Stimulated activated CD8-positive, alpha-beta memory T cell treated with anti-CD3 and anti-CD28 coated beads, Interleukin-4, amount 100 ng/mL, for 4 hours (primary cell): ENCODE measurements at places on chromosomes 7 and 10.

DNA sequence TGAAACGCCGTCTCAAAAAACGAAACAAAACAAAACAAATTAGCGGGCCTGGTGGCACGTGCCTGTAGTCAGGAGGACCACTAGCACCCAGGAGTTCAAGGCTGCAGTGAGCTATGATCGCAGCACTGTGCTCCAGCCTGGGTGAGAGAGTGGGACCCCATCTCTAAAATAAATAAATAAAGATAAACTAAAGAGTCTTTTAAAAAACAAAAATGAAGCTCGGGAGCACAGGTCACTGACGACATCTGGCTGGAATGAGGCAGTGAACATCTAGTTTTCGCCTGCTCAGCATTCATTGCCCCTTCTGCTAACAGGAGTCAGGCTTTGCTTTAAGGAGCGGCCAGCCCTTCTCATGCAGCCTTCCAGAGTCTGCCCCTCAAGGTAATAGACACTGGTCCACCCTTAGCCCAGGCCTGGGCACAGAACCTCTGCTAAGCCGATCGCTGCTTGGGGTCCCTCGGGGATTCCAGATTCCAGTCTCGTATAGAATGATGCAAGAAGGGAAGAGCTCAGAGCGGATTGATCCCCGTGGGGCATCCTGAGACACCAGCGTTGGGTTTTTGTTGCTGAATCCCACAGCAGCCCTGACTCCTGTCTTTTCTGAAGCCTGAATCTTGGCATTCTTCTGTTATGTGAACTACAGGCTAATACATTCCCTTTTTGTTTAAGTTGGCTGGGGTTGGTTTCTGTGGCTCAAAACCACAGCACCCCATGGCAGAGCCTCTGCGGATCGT, 14.2 kb upstream of the FOXK1 start:
- DNase-seq = no peak

GRCh38 chr10:77718957-77719356, 81.3 kb upstream of the KCNMA1 start:
- no peak for DNase-seq

DNA sequence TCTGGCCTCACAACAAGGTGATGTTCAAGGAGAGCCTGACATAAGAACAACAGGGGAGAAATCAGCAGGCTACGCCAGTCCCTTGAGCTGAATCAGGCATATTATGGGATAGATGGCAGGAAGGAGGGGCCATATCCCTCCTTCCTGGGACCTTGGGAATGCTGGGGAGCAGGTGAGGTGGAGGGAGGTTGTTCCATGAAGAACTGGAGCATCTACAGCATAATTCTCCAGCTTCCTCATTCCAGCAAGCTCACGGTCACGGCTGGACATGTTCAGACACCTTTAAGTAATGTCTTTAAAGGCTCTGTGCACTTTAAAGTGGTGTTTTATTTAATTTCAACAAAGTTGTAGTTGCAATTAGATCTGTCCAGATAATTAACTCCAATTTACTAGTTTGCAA, 780.5 kb downstream of the TYW1 start:
- no peak for DNase-seq

DNA sequence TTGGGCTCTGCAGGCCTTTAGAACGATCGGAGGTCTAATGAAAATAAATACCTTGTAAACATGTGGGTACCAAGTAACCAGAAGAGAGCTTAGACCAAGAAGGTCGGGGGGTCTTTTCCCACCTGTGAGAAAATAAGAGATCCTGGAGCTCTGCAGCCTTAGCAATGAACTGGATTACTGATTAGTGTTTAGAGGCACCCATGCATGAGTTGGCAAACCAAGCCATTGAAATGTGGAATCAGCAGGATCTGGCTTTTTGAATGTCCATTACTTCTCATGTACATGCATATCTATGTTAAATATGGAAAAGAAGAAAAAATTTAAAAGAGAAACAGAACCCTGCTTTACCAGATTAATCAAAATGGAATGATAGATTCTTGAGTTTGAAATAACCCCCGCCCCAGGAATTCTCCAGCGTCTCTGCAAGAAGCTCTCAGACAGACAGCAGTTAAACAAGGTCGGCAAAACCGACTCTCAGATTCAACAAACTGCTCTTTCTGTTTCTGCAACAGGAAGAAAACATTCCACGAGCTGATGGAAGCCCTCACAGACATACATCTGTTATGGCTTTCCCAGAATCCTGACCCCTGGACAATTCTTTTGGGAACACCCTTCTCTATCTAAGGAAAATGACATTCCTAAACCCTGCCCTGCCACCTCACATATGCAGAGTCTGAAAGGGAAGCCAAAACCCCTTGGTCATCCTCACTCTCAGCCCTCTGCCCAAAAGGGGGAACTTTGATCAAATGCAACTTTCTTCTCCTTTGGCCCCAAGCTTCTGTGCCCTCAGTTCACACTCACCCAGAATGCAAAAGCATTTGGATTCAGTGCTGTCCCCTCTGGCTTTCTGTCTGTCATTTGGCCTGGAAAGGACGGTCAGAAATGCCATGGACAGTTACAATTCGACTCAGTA, 78.7 kb upstream of the EN2 start:
- no peak for DNase-seq

DNA sequence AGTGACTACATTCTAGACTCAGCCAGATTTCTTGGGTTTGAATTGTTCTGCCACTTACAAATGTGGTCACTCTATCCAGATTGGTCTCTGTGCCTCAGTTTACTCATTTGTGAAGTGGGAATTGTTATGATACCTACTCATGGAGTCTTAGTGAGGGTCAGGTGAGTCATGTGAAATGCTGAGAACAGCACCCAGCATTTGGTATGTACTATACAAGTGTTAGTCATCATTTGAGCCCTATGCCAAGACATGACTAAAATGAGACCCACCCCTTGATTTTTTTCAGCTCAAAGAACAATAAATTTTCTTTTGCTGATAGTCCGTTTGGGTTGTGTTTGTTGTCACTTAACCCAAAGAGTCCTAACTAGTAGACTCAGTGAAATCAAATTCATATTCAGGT, 92.8 kb downstream of the CHN2 start:
- no peak for DNase-seq

GRCh38 chr7:37173670-37174069, 275.0 kb downstream of the ELMO1 start:
- no peak for DNase-seq

GRCh38 chr7:2038931-2039728, 193.6 kb downstream of the MAD1L1 start:
- no peak for DNase-seq

- DNase-seq = no peak
Measured at GRCh38 chr10:86967481-86967941, 771 bp upstream of the ADIRF start.

DNA sequence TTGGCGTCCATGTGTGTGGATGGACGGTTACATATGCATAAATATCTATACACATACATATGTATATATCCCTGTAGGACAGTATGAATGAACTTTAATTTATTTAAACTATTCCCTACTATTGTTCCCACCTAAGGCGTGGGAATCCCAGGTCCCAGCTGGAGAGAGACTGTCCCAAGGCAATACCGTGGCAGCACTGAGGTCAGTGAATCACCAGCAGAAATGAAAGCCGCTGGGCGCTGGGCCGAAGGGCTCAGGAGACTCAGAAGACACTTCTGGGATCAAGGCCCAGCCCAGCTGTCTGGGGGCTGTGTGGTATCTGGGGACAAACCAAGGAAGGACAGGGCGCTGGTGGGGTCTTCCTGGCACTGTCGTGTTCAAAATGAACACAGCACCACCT, 49.6 kb upstream of the MYL10 start:
- DNase-seq = no peak

- DNase-seq = no peak
Measured at GRCh38 chr7:32539919-32540531, 44.7 kb downstream of the AVL9 start.

GRCh38 chr7:135706858-135707569, 21.0 kb downstream of the SLC13A4 start:
- DNase-seq = no peak

DNA sequence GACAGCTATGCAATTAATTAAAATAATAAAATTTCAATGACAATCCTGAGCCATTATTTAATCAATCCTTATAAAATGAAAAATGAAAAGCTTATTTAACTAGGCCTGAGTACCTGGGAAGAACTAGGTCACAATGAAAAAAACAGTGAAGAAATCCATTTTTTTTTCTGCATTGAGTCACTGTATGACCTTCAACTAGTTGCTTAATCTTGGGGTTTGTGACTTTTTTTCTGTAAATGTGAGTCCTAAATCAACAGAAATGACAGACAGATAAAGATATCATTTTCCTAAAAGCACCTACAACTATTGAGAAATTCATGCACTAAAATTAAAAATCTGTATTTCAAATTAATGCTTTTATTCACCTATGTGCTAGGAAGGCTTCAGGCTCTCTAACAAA, 96.8 kb downstream of the TMEM26 start:
- DNase-seq = no peak

- DNase-seq = no peak
Measured at GRCh38 chr7:137970253-137970975, 31.5 kb downstream of the CREB3L2 start.

DNA sequence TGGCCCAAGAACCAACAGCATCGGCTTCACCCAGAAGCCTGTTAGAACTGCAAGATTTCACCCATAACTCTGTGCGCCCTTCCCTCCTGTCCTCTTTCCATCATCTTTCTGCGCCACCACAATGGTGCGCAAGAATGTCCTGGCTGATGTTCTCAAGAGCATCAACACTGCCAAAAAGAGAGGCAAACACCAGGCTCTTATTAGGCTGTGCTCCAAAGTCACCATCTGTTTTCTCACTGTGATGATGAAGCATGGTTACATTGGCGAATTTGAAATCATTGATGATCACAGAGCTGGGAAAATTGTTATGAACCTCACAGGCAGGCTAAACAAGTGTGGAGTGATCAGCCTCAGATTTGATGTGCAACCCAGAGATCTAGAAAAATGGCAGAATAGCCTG, 115.2 kb upstream of the FGFR2 start:
- no peak for DNase-seq

- no peak for DNase-seq
Measured at GRCh38 chr10:1896153-1896552, 158.8 kb upstream of the ADARB2 start.

DNA sequence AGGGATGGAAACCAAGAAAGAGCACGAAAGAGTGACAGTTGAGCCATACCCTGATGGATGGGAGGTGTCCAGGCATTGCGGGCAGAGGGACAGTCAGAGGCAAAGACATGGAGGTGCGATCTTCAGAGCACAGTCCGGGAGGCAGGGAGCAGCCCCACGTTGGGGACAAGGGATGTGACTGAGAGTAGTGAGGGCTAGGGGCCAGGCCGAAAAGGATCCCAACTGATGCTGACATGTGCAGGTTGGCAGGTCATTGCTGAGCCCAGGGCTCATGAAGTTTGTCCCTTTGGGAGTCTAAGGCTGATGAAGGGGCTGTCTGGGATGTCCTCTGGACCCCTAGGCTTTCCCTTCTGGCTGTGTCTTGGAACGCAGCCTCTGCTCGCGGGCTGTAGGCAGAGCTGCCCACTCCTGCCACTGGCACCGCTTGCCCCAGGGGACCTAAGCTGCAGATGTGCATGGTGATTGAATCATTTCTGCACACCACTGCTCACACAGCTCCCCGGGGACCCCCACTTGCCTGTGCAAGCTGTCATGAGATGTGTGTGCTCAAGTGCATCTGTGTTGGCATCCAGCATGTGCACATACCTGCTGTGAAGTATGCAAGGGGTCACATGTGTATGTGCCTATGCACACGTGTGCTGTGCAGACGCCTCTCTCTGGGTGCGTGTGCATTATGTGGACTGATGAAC, 125.1 kb downstream of the ZMIZ1 start:
- no peak for DNase-seq

GRCh38 chr7:94395141-94396036, 694 bp downstream of the COL1A2 start:
- no peak for DNase-seq

DNA sequence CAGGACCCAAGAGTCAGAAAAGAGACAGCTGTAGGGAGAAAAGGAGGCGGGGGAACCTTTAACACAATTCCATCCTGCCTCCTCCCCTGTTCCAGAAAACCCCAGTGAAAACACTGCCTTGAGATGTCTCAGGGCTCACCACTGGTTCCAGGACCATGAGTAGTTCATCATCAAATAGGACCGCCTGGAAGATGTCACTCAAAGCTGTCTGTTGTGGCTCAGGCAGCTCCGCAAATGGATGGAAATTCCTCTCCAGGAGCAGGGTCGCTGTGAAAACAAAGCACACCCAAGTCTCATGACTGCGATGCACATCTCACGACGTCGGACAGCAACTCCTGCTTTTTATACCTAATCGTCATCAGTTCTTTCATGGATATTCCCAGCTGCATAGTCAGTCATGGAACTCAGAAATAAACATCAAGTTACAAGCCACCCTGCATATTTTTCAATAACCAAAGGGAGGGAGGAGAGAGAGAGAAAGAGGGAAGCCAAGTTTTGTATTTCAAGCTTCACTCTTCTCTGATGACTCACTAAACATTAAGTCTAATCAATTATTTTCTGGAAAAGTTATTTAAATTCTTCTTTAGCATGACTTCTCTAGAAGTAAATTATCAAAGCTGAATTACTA, 49.2 kb downstream of the GSDME start:
- no peak for DNase-seq

DNA sequence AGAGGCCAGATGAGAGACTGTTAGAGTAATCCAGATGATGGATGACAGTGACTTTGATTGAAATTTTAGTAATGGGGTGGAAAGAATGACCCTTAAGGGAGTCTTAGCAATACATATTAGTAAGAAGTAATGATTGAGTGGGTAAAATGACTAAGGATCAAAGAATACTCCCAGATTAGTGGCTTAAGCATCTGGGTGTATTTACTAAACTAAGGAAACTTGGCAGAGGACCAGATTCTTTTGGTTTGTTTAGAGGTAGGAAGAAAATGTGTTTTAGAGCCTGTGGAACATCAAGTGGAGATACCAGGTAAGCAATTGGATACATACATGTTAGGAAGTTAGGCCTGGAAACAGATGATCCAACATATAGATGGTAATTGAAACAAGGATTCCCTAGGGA, 58.8 kb upstream of the ADRA2A start:
- no peak for DNase-seq

GRCh38 chr10:83078160-83078559, 1061.1 kb upstream of the GHITM start:
- no peak for DNase-seq

- no peak for DNase-seq
Measured at GRCh38 chr10:11842411-11842810, 19.3 kb downstream of the PROSER2 start.

DNA sequence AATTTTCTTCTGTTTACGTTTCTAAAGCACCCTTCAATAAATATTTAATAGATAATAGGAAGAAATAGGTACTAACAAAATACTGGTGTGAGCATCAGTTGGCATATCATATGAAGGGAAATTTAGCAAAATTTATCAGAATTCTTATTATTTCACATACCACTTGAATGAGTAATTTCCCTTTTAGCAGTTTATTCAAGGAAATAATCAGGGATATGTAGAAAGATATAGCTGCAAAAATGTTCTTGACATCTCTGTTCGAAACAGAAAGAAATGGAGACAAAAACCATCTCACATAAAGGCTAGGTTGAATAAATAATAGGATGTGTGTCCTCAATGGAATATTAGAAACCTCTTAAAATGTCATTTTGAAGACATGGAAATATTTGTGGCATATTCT, 35.8 kb upstream of the PIP4K2A start:
- no peak for DNase-seq

- DNase-seq = no peak
Measured at GRCh38 chr7:66617295-66617694, 11.4 kb upstream of the KCTD7 start.
